Astrocyte of the spinal cord (primary cell): ENCODE measurements at places on chromosomes 11 and 22.

DNA sequence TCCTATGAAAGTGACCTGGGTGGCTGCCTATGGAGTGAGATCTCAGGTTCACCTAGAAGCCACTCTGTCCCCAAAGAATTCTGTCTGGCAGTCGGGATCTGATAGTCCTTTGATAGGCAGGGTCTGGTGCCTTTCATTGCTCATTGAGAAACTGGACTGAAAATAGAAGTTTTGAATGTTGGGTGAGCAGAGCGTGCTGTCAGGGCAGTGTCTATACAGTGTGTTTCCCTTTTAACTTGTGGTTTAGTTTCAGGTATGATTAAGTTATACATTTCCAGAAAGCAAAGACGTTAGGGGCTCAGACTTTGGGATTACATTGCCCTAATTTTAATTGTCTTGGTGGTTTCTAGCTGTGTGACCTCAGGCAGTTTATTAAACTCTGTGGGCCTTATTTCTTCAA, 111.3 kb upstream of the PAX6 start:
- no peak for DNase-seq

DNA sequence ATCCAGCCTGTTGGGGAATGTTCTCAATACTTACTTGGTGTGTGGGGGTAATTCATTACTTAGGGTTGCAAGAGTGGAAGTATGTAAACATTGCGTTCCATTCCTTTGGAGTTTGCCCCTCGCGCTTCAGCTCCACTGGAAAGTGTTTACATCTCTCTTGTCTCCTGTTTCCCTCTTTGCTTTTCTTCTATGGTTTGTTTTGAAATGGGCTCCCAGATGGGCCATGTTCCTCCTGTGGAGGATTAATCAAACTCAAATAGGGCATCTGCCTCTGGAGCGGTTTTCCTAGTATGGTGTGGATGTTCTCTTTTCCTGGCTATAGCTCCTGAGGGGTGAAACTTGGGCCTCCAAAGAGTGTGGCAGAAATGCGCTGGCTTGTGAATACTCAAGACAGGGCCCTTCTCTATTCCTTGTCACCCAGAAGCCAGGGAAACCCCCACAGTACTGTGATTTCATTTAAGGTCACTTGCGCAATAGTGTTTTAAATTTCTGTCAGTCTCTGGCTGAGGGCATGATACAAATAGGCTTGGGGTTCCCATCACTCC, 51.9 kb downstream of the CD44 start:
- DNase-seq: no peak

GRCh38 chr11:79437981-79438630, 2.7 kb downstream of the TENM4 start:
- peak; percentile 62 for DNase-seq

GRCh38 chr11:113901141-113901540, 3.5 kb upstream of the HTR3B start:
- DNase-seq: no peak

DNA sequence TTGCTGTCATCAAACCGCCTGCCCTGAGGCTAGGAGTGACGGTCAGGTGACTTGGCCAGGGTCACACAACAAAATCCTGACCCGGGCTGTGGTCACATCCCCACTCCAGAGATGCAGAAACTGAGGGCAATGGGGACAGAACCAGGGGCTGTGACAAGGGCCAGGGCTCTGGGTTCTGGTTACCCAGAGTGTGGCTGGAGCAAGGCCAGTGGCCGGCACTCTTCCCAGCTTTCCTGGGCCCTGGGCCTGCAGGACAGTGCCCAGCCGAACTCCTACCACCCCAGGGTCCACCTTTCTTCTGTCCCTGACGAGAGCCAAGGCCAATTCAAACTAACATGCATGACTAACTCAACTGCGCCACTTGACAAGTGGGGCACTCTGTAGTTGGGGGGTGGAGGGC, 35.9 kb downstream of the ARVCF start:
- DNase-seq: no peak

GRCh38 chr22:39415506-39415905, 15.9 kb downstream of the TAB1 start:
- DNase-seq: no peak

- no peak for DNase-seq
These were observed 168.9 kb downstream of the MN1 start for GRCh38 chr22:27632451-27633295.

DNA sequence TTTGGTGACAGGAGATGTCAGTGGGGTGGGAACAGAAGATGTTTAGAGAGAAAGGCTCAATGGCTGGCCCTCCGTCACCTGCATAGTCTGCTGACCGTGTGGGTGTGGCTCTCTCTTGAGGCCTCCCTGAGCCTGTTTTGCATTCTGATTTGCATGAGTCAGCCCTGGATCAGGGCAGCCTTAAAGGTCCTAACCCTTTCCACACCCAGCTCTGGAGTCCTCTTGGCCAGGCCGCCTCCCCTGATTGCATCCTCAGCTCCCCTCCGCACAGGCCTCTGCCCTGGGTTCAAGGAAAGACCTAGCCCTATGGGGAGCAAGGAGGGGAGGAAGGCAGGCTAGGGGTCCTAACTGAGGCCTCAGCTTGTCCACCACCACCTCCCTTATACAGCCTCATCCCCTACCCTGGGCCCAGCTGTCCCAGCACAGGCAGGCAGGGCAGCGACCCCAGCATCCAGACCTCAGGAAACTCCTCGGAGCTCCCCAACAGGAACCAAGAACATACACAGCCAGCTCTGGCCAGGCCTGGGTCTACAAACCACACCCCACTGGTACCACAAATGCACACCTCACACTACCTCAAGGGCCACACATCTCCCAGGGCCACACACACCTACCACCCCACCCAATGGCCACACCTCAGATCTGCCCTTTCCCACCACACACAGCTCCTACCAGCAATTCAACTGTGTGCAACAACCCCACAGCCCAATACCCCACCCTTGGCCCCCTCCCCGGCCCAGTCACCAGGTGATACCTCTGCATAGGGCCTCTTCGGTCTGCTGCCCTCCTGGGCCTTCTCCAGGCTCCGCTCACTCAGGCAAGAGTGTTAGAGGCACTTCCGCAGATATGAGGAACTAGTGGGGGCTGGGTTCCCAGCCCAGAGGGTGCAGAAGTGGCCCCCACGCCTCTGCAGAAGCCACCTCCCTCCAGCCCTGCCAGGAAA, 13.7 kb downstream of the ARAP1 start:
- DNase-seq: no peak

DNA sequence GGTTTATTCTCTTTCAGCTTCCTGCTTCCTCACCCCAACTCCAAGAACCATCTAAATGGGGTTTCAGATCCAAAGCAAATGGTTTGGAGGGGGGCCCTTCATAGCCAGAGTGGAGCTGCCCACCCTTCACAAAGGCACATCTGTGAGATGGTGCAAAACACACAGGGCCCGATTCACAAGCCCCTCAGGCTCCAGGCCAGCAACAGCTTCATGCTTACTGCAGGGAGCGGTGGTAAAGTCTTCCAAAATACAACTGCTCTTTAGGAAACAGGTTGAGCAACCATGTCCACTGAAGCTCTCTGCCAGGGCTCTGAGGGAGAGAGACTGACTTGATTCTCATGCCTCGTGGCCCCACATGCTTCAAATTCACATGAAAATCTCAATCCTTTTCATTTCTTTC, 213.0 kb upstream of the NARS2 start:
- no peak for DNase-seq

GRCh38 chr11:130269326-130269943, 45.3 kb downstream of the ZBTB44 start:
- no peak for DNase-seq

DNA sequence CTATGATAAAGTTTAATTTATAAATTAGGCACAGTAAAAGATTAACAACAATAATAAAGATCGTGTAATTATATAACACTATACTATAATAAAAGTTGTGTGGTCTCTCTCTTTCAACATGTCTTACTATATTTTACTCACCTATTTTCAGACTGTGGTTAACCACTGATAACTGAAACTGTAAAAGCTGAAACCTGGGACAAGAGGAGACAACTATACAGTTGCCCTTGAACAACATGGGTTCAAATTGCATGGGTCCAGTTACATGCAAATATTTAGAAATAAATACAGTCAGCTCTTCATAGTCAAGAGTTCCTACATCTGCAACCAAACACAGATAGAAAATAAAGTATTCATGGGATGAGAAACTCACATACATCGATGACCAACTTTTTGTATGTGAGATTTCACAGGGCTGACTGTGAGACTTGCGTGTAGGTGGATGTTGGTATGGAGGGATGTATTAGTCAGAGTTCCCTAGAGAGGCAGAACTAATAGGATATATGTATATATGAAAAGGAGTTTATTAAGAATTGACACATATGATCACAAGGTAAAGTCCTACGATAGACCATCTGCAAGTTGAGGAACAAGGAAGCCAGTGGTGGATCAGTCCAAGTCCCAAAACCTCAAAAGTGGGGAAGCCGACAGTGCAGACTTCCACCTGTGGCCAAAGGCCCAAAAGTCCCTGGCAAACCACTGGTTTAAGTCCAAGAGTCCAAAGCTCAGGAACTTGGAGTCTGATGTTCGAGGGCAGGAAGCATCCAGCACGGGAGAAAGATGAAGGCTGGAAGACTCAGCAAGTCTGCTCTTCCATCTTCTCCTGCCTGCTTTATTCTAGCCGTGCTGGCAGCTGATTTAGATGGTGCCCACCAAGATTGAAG, 359.5 kb downstream of the INSC start:
- no peak for DNase-seq

DNA sequence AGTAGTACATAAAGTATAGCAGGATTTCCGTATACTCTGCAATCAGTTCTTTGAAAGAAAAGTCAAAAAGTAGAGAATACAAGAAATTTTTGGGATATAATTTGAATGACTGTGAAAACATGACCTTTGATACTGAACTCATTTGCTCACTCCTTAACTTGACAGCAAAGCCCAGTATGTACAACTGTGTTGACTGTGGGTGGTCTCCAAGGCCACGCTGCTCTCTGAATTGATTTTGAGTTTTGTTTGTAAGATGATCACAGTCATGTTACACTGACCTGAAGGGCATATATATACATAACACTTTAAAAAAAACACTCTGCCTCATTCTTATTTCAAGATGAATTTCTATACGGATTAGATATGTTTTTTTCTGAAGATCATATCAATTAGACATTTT, 9.5 kb upstream of the AMOTL1 start:
- DNase-seq: no peak

DNA sequence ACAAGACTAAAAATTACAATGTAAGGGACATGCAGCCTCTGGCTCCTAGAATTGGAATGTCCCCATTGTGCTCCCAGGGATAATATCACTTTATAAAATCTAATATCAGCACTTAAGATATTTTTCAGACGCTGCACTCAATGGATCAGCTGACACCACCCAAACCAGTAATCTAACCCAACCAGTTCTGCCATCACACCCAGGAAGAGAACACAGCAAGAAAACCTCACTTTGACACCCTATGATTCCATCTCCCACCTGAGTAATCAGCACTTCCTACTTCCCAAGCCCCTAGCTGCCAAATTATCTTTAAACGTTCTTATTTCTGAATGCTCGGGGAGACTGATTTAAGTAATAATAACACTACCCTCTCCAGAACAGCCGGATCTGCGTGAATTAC, 2.6 kb downstream of the CASP4 start:
- no peak for DNase-seq

DNA sequence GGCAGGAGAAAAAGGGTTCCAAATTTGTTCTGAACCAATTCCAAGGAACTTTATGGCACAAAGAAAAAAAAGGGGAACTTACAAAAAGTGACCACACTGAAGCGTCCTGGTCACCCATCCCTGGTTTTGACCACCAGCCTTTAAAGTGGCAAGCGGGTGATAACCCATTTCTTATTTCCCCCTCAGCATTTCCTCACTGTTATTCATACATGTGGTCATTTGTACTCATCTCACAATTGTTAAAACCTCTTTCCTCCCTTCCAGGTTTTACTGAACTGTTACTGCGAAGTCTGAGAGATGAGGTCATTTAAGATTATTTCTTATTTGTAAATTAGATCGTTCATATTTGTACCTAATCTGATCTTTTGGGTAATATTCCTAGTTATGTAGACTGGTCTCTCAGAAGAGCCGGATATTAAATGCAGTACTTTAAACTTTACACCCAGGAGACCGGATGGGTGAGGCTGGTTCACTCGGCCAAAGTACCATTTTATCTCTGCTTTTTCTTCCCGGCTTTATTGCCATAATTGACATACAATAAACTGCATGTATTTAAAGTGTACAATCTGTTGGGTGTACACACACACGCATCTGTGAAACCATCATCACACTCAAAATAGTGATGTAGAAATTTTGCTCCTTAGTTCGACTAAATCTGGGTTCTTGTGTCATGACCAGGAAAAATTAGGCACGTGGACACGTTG, 47.0 kb downstream of the CDPF1 start:
- DNase-seq: no peak

DNA sequence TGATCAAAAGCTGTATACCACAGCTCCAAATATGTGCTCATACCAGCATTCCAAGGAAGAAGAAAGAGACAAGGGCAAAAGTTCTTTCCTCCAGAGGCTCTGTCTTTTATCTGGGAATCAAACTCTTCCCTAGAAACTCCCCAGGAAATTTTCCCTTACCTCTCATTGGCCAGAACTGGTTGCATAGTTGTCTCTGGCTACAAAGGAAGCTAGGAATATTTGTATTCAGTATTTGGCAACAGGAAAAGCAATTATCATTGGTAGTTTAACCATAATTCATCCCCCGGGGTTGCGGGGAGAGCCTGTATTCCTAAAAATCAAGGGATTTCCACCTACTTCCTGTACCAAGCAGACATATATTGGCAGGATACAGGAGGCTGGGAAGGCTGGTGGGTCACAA, 10.5 kb upstream of the ZFTA start:
- DNase-seq: no peak

- peak; percentile 44 for DNase-seq
These were observed at the start of gene DAGLA for GRCh38 chr11:61679893-61680621. Gene DAGLA, plus strand, starts transcription at chr11:61680391. Its CDS starts 39,765 bp downstream, at chr11:61720156.

DNA sequence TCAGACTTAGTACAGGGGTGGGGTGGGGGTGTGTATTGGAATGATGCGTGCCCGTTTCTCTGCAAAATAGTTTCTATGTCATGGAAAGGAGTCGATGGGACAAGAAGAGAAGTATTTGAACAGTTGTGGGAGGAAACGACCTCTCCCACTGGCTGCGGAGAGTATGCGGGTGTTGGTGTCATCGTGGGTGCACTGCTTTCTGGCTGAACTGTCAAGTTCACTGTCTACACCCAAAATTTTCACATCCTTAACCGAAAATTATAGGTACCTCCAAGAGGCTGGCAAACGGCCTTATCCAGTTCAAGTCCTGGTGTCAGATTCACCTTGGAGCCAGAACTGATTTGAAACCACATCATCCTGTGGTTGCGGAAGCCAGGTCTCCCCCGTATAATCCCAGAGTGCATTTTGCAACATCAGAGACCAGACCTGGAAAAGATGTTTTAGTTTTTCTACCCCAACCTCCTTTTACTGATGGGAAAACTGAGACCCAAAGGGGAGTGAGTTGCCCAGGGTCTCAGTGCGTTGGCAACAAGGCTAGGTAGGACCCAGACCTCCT, 497 bp upstream of the SSRP1 start:
- no peak for DNase-seq

- no peak for DNase-seq
These were observed 12.9 kb upstream of the HBE1 start for GRCh38 chr11:5282628-5283027.
